Liver (tissue), 10 donors: ENCODE measurements at places on chromosomes 2 and 18.
A peak's percentile ranks its signal among the peaks of the same experiment; 100 is the strongest.

- DNase-seq, result no peak
Measured at GRCh38 chr2:15038366-15039364, 406.1 kb downstream of the LRATD1 start.

DNA sequence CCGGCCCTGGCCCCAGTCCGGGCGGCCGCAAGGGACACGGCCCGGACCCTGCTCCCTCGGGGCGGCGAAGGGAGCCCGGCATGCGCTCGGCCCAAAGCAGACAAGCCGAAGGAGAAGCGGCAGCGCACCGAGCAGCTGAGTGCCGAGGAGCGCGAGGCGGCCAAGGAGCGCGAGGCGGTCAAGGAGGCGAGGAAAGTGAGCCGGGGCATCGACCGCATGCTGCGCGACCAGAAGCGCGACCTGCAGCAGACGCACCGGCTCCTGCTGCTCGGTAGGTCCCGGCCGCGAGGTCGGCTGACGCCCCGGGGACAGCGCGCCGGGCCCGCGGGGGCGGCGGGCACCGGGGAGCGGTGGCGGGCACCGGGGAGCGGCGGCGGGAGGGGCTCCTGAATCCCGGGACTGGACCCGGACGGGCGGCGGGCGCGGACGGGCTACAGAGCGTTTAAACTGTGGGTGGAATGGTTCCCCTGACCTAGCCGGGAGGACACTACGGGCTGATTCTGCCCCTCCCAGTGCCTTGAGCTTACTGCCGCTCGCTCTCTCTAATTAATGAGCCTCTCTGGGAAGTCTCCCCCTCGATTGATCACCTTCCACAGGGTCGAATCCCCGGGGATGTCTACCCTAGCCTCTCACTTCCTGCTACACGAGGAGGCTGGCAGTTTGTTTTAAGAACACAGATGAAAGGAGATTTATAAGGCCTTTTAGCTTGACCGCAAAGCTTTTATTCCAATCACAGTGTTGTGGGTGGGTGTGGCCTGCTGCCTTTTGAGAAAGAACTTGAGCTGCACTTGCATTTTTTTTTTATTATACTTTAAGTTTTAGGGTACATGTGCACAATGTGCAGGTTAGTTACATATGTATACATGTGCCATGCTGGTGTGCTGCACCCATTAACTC, 853 bp downstream of the GNAL start:
- no peak for DNase-seq

DNA sequence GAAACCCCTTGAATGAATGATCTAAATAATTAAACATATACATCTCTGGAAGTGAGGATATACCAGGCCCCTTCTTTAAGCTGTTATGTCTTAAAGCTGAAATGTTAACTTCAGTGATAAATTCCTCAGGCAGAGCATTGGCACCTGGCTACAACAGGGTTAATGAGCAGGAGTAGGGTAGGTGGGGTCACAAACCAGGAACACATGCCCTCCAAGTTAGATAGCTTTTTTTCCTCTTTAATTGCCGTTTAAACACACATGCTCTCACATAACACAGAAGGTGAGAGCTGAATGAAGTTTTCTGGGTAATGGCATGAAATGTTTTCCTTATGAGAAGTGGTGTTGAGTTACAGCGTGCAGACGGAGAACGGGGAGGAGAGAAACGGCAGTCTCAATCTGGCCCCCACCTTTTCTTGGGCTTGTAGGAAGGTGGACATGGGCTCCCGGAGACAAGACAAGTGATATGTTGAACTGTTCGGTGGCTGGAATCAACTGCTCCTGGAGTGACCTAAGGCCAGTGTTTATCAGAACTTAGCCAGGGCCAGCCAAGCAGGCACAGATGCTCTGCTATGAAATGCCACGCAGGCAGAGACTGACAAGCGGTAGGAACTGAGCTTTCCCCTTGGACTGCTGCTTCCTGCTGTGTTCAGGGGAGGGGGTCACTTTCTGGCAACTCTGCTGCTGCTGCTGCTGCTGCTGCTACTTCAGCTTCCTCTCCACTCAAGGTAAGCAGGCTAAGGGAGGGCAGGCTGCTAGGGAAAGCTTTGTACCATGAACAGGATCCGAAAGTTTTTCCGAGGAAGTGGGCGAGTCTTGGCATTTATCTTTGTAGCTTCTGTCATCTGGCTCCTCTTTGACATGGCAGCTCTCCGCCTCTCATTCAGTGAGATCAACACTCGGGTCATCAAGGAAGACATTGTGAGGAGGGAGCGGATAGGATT, at the start of gene GALNT5:
Gene GALNT5 (plus strand): TSS at position 394 of the 941 bp plus-strand sequence. CDS start 378 bp downstream, at position 772.
- DNase-seq, result peak; percentile 53

GRCh38 chr2:146893500-146894041, 951.3 kb upstream of the ACVR2A start:
- no peak for DNase-seq

DNA sequence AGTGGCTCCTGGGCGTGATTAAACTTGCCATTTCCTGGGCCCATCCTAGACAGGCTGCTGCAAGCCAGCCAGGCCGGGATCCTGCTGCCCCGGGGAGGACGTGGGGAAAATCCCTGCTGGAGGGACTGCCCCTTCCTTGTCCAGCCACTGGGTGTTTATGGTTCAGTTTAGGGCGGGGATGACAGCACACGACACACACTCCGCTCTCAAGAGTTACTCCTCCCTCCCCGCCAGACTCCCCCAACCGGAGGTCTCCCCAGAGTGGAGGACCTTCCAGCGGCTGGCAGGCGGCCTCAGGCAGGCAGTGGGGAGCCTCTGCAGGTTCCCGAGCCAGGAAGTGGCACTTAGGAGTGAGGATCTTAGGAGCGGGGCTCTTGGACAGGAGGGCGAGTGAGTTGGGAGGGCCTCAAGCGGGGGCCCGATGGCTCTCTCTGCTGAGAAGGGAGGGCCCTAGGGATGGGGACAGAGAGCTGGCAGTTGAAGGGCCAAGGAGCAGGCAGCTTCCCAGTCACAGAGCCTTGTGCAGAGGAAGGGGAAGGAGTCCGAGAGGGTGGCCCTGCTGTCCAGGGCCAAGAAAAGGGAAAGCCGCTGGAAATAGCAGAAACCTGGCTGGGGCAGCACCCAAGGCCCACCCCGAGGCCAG, 5.7 kb upstream of the GPR35 start:
- no peak for DNase-seq

- DNase-seq, result no peak
Measured at GRCh38 chr2:222334914-222335313, 36.1 kb upstream of the PAX3 start.

DNA sequence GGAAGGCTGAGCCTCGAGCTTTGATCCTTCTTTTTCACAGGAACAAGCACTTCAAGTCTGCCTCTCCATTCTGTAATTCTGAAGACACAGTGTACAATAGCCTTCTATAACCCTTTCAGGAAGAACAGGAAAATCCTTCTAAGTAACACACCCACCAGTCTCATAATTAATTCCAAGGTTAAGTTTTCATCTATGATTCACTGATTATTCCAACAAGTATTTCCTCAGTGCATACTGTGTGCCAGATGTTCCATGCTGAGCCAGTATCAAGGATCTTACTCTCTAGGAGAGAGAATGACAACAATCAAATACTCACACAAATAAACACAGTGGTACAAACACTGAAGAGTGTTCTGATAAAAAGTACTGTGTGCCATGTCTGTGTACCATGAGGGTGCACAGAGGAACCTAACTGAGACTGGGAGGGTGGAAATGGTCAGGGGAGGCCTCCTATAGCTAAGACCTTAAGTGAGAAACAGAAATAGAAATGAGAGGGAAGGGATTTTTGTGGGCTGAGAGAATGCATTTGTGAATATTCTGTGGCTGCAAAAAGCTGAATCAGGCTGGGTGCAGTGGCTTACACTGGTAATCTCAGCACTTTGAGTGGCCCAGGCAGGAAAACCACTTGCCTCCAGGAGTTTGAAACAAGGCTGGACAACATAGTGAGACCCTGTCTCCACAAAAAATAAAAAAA, 7.3 kb upstream of the MTLN start:
- no peak for DNase-seq

GRCh38 chr2:29010946-29011345, 29.8 kb downstream of the TOGARAM2 start:
- DNase-seq, result no peak

DNA sequence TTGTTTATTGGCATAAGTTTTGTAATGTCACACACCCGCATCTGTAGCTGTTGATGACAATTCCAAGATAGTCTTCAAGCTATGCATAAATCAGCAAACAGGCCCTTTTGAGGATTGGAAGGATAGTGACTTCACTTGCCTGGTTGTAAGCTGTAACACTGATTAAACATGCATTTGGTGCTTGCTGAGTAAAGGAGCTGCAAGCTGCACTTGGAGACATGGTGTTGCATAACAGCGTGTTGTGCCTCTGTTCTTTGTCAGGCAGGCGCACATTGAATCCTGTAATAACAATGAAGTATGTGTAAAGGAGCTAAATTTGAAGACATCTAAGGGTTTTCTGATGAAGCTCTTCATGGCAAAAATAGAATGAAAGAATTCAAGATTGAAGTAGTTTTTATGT, 68.7 kb upstream of the TTC27 start:
- DNase-seq, result no peak

- no peak for DNase-seq
Measured at GRCh38 chr18:77622009-77622692, 372.5 kb downstream of the GALR1 start.

DNA sequence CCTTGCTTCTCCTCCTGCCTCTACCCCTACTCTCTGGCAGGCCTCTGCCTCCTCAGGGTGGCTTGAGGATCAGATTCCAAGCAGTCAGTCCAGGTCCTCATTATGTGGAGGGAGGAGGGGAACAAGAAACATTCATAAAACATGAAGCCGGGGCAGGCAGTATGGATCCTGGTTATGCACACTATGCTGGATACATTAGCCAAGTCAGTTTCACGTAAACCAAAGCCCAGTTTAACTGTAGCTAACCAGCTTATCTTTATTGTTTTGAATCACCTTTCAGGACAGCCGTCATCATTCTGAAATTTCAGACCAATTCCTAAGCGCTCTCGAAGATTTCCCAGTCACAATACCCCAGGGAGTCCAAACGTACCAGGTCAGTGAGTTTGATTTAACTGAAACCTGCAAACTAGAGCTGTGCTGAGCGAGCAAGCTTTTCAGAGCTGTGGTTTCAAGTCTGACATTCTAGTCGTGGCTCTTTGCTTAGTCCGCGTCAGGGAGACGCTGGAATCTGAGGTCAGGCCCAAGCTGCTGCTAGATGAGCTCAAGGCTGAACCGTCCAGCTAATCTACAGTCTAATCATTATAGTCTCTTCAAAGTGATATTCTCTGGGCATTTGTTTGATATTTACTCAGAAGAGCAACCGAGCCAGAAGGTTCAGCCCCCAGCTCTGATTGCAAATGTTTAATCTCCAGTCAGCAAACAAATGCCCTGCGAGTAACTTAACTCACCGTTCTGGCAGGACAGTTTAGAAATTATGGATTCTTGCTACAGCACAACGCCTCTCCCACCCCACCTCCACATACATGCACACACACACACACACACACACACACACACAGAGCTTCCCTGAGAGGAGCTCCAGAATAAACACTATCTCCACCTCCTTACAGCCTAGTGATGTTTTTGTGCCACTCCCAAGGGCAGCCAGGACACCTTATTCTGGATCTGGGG, 63.8 kb upstream of the BZW1 start:
- peak; percentile 45 for DNase-seq

- DNase-seq, result no peak
Measured at GRCh38 chr18:31657823-31658669, 26.3 kb downstream of the B4GALT6 start.
